ENCODE measurements at places on chromosomes 11 and 22. TPM values are rescaled to one million over a fixed set of nuclear protein-coding genes. Genes with fewer than 3 reads are reported as not detected.
A peak's percentile ranks its signal among the peaks of the same experiment; 100 is the strongest.

CDC45 gene
- total RNA-seq = 0.26 TPM

VPREB1 gene
- total RNA-seq = not detected

MN1 gene
- total RNA-seq = 1.3 TPM

GNAZ gene
- under 0.01 TPM for total RNA-seq

DBX1 gene
- not detected for total RNA-seq

CRYAB gene
- total RNA-seq = not detected

OLFML1 gene
- not detected for total RNA-seq

PKNOX2 gene
- total RNA-seq = not detected

ROM1 gene
- 2.8 TPM for total RNA-seq

CTSC gene
- 72.1 TPM for total RNA-seq

- no peak for DNase-seq
Observed at GRCh38 chr11:45210846-45211245, 64.4 kb downstream of the PRDM11 start.

DNA sequence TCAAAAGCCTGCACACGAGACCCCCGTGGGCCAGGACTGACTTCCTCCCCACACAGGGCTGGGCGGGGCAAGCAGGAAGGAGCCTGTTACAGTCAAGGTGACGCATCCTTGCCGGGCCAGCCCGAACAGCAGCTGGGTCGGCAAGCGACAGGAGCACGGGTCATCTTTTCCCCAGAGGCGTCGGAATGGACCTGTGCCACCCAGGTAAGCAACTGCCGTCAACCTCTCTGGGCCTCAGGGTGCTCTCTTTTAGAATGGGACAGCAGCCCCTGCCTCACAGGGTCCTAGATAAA is at the start of gene CYTH4:
Gene CYTH4, plus strand, starts transcription at position 124 of the 293 bp plus-strand sequence. Its CDS starts 62 bp downstream, at position 186.
- DNase-seq = peak; percentile 69

- DNase-seq = no peak
Observed at GRCh38 chr22:19172213-19173046, 6.1 kb downstream of the SLC25A1 start.

DNA sequence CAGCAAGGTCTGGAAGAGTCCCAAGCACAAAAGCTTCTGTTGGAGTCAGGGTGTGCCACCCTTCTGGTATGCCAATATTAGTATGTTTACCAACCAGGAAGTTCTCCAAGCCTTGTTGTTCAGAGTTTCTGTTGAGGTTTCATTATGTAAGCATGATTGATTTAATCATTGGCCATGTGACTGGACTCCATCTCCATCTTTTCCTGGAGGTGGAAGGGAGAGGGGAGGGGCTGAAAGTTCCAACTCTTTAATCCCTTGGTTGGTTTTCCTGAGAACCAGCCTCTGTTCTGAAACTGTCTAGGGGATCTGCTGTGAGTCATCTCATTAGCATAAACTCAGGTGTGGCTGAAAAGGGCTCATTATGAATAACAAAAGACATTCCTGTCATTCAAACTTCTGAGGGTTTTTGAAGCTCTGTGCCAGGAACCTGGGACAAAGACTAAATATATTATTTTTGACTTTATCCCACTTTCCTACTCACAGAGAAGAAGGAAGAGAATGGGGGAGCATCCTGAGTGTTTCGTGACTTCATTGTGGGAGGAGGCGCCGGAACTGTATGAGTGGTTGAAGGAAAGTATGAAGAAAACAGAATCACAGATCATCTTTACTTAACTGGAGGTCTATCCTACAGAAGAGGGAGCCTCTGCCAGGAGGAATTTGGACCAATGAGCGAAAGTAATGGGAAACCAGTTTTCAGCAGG is 138.2 kb downstream of the NECTIN1 start:
- peak; percentile 98 for DNase-seq

DNA sequence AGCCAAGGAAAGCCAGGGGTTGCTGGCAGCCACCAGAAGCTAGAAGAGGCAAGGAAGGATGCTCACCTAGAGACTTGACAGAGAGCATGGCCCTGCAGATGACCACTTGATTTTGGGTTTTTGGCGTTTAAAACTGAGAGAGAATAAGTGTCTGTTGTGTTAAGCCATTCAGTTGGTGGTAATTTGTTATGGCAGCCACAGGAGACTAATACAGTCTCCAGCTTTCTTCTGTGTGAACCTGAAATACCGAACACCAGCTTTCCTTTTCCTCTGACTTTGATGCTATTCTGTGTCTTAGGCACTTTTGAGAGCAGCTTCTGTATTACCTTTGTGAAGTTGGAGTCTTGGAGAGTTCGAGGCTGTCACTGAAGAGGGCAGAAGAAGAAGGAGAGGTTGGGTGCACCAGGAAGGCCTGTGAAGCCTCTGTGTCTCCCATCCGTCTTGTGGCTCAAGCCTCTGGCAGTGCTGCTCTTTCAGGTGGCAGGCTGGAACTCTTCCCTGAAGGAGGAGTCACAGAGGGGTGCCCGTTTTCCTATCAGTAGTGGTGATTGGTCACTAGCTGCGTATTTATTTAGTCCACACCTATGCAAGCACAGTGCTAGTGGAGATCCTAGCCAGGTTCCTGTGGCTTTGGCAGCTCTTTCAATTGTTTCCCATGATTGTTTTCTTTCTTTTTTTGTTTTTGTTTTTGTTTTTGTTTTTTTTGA is 2.5 kb downstream of the TBC1D22A start:
- DNase-seq = no peak

DNA sequence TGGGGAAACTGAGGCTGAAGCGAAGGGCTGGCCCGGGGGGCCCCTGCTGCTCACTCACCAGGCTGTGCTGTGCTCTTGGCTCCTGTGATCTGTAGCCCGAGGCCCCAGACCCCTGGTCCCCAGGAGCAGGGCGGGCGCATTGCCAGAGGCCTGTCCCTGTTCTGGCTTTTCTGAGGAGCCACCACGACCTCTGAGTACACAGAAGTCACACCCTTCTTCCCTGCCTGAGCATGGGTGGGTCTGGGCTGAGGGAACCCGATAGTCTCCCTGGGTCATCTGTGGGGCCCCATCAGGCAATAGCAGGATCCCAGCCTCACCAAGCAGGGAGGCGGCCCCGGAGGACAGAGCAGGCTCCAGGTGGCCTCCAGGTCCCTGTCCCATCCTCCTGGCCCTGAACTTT is 5.1 kb downstream of the CASTOR1 start:
- no peak for DNase-seq

GRCh38 chr11:71114124-71114851 is 138.1 kb downstream of the SHANK2 start:
- no peak for DNase-seq

DNA sequence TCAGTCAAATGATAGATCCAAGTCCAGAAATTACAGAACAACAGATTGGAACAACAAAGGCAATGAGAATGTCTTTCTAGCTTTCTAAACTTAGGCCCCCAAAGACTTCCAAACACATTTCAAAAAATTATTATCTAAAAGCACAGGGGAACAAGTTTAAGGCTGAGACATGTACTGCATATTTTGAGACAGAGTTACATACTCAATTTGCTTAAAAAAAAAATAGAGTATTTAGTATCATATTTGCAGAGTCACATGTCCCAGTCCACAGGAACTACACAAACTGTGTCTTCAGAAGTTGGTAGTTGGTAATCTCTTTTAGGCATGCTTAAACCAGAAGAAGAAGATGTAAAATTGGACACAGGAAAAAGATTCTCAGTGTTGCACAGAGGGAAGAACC is 127.2 kb downstream of the MAML2 start:
- DNase-seq = no peak

GRCh38 chr22:46462726-46463371 is 74.6 kb downstream of the CELSR1 start:
- DNase-seq = peak; percentile 96

GRCh38 chr11:126879516-126879915 is 121.1 kb downstream of the KIRREL3 start:
- DNase-seq = no peak

DNA sequence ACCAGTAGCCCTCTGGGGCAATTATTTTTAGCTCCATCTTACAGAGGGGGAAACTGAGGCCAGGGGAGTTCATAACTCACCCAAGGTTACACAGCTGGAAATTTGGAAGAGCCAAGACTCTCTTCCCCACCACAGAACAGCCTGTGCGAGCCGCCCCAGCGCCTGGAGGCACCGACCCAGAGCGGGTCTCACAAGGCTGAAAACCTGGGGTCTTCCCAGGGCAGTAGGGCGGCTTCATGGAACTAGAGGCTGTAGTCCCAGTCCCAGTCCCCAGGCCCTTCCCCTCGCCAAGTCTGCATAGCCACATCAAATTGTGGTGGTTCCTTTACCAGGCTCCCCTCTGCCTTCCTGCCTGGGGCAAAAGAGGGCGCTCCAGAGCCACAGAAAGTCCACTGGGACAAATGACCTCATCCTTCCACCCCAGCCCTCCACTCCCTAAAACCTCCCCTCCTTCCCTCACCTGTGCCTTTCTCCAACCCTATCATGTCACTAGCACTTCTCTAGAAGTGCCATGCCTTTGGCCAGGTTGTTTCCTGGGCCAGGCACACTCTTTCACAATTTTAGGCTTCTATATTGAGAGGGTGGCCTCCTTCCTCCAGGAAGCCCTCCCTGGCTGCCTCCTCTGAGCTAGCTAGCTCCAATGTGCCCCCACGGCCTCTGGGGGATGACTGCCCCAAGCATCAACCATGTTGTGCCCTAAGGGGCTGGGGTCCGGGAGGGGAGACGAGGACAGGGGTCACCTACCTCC is 15.2 kb upstream of the CDC42EP1 start:
- DNase-seq = peak; percentile 71

- DNase-seq = no peak
Observed at GRCh38 chr11:21933095-21933494, 259.8 kb upstream of the ANO5 start.

DNA sequence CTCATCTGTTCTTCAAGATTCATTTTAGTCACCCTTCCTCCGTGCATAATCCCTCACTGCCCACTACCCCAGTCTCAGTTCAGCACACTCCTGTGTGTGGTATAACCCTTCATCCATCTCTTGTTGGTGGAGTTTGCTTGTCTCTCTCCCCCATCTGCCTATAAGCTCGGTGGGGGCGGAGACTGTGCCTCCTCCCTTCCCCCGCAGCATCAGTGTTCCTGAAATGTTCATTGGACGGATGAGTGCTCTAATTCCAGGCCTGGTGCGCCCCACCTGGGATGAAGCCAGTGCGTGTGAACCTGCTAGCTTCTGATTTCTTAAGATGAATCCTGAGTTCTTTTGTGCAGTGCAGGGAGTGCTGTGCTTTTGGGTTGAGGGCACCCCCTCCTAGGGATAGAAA is 100.0 kb downstream of the GRIK4 start:
- DNase-seq = no peak
